ENCODE measurements at places on chromosomes 6 and 20. TPM values are rescaled to one million over a fixed set of nuclear protein-coding genes. Genes with fewer than 3 reads are reported as not detected.
A peak's percentile ranks its signal among the peaks of the same experiment; 100 is the strongest.

- DNase-seq: peak; percentile 10
These were observed 186.2 kb upstream of the SYNDIG1 start for GRCh38 chr20:24283186-24283585.

The EMILIN3 gene
- polyA plus RNA-seq: 2.3 TPM

GRCh38 chr6:37523412-37523811 is 23.7 kb upstream of the CCDC167 start:
- DNase-seq: no peak

The MUCL3 gene
- polyA plus RNA-seq: 0.22 TPM

DNA sequence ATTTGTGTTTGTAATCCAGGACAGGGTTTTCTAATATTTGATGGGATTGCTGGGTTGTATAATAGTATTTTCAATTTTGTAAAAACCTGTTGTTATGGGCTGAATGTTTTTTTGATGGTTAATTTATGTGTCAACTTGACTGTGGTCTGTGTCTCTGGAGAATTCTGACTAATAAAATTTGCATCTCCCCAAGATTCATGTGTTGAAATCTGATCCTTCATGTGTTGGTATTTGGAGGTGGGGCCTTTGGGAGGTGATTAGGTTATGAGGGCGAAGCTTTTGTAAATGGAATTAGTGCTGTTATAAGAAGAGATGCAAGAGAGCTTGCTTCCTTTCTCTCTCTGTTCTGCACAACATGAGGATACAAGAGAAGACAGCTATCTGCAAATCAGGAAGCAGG is 48.7 kb upstream of the SAMD5 start:
- no peak for DNase-seq

GRCh38 chr6:138372711-138373463 is 4.8 kb upstream of the SMIM28 start:
- no peak for DNase-seq

The COL19A1 gene
- polyA plus RNA-seq: 0.37 TPM

- DNase-seq: no peak
These were observed 384.1 kb downstream of the GRIK2 start for GRCh38 chr6:101777646-101778045.

The RAB32 gene
- 26.4 TPM for polyA plus RNA-seq

The DSP gene
- polyA plus RNA-seq: 55.6 TPM

The BEND6 gene
- polyA plus RNA-seq: 1.3 TPM
